ENCODE measurements at places on chromosomes 11 and 22. TPM values are rescaled to one million over a fixed set of nuclear protein-coding genes. Genes with fewer than 3 reads are reported as not detected.

Gene TSSK2
- total RNA-seq: not detected

GRCh38 chr11:123091506-123091905, 29.6 kb upstream of the HSPA8 start:
- no peak overlapping the region for H3K4me3 ChIP-seq
- H3K36me3 ChIP-seq: no peaks in the 10 kb centered on the region
- H3K4me1 ChIP-seq: no peaks in the 10 kb centered on the region
- H3K27me3 ChIP-seq: no peaks in the 10 kb centered on the region

DNA sequence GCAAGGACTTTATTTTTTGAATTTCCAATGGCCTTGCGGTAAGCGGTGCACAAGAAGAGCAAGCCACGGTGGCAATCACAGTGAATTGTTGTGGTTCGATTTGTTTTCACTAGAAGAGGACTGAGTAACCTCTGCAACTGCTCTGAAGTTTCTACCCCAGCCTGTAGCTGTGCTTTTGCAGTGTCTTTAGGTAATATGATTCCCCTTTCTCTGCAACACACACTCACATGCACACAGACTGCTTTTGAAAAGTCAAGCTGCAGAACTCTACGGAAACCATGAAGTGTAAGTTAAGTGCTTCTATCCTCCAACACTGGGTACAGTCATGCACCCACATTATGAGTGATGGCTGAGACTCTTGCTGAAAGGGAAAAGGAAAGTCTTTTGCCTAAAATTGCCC, 38.4 kb downstream of the CD44 start:
- no peaks in the 10 kb centered on the region for H3K27me3 ChIP-seq
- H3K4me3 ChIP-seq: no peak overlapping the region
- H3K36me3 ChIP-seq: no peaks in the 10 kb centered on the region
- H3K27ac ChIP-seq: no peak overlapping the region

DNA sequence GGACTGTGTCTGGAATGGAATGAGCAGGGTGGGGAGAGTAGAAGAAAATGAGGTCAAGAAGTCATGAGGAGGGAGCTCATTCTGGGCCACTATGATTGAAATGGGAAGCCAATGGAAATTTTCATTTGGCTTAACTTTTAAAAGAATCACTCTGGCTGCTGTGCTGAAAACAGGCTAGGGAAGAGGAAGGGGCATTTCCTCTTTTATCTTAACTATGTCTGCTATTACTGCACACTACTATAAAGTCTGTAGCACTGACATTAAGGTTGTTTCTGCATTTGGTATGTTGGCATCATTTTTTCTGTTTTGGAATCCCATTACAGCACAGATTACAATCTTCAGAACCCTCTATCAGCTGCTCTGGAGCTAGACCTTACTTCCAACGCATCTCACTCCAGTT, 8.2 kb downstream of the PATL1 start:
- no peak for DNase-seq
- no peak overlapping the region for H3K4me3 ChIP-seq
- H3K27ac ChIP-seq: no peak overlapping the region
- no peaks in the 10 kb centered on the region for H3K27me3 ChIP-seq

DNA sequence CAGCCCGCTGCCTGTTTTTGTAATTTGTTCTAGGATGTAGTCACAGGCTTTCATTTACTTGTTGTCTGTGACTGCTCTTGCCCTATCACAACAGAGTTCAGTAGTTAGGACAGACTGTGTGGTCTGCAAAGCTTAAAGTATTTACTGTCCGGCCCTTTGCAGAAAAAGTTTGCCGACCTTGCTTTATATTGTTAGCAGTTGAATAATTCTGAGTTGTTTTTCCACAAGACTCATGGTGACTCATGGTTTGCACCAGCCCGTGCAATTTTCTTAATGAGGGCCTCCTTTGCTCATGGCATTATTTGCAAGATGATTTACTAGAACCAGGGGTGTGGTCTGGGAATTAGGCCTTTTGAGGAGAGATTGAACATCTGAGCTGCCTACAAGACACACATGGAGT, 110.6 kb downstream of the SCN3B start:
- no peak for DNase-seq
- H3K36me3 ChIP-seq: no peaks in the 10 kb centered on the region
- peaks cover 11% of the 10 kb centered on the region for H3K4me1 ChIP-seq
- no peaks in the 10 kb centered on the region for H3K27me3 ChIP-seq

DNA sequence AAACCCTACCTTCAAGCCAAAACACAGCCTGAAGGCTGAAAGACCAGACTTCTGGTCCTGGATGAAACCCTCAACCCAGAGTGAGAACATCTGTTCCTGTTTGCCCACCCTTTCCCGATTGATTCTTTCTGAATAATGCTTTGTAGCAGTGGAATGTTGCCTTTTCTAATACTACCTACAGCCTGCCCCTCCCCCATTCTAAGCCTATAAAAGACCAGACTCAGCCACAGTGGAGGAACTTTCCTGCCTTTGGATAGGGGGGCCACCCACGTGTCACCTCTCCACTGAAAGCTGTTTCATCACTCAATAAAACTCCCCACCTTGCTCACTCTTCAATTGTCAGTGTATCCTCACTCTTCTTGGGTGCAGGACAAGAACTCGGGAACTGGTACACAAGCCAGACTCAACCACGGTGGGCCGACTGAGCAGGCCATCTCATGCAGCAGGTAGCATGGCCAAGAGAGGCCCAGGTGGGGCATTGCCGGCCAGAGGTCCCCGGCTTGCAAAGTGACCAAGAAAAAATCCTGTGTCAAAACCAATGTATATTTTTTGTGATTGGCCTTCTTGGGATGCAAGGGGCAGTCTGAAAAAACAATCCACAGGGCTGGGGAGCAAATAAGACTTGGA, 6.6 kb upstream of the APOL6 start:
- no peak overlapping the region for H3K27ac ChIP-seq
- no peaks in the 10 kb centered on the region for H3K27me3 ChIP-seq
- DNase-seq: no peak
- no peaks in the 10 kb centered on the region for H3K36me3 ChIP-seq
- H3K4me1 ChIP-seq: no peaks in the 10 kb centered on the region
- H3K4me3 ChIP-seq: no peak overlapping the region

DNA sequence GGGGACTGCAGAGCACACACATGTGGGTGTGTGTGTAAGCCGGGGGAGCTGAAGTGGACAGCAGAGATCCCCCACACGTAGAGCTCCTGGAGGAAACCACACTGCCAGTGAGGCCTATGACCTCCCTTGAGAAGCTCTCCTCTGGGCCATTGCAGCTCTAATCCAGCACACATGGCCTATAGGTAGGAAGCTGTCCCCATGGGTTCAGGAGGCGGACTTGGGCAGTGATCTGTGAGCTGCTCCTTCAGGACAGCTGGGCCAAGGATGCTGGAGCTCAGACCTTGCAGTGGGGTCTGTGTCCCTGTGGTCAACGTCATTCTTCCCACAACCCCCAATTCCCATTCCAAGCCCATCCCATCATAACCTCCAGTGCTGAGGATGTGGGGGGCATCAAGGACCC, 29.8 kb downstream of the IGLL5 start:
- no peak overlapping the region for H3K27ac ChIP-seq
- H3K27me3 ChIP-seq: no peaks in the 10 kb centered on the region
- H3K36me3 ChIP-seq: no peaks in the 10 kb centered on the region
- no peak overlapping the region for H3K4me3 ChIP-seq

DNA sequence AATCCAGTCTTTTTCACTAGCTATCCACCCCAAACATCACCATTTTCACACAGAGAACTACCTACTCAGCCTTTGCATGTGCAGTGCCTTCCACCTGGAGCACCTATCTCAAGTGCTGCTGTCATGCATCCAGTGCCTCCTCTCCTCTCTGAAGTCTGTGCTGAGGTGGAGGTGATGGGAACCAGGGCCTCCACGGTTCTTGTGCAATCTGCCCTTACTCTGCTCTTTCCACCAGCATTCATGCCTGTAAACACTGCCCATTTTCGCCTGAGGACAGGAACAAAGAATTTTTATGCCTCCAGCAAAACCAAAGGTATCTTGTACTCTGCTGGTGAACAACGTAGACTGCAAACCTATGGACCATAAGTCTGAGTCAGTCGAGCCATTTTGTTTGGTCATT, 27.0 kb downstream of the PITPNB start:
- DNase-seq: no peak
- H3K36me3 ChIP-seq: peaks cover 50% of the 10 kb centered on the region
- no peaks in the 10 kb centered on the region for H3K4me1 ChIP-seq

DNA sequence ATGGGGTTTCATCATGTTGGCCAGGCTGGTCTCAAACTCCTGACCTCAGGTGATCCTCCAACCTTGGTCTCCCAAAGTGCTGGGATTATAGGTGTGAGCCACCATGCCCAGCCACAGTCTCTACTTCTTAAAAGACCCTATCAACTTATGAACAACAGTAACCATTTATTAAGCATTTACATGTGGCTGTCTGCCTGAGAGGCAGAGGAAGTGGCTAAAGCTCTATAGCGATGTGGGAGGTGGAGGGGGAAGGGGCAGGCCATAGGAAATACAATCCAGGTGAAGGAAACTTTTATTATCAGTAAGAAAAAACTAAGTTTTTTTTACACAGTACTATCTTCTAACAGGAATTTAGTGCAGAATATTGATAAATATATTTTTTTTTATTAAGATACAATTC, 87.8 kb upstream of the PHOX2A start:
- H3K36me3 ChIP-seq: no peaks in the 10 kb centered on the region
- no peak overlapping the region for H3K4me3 ChIP-seq
- no peaks in the 10 kb centered on the region for H3K4me1 ChIP-seq
- no peaks in the 10 kb centered on the region for H3K27me3 ChIP-seq
- H3K27ac ChIP-seq: no peak overlapping the region

DNA sequence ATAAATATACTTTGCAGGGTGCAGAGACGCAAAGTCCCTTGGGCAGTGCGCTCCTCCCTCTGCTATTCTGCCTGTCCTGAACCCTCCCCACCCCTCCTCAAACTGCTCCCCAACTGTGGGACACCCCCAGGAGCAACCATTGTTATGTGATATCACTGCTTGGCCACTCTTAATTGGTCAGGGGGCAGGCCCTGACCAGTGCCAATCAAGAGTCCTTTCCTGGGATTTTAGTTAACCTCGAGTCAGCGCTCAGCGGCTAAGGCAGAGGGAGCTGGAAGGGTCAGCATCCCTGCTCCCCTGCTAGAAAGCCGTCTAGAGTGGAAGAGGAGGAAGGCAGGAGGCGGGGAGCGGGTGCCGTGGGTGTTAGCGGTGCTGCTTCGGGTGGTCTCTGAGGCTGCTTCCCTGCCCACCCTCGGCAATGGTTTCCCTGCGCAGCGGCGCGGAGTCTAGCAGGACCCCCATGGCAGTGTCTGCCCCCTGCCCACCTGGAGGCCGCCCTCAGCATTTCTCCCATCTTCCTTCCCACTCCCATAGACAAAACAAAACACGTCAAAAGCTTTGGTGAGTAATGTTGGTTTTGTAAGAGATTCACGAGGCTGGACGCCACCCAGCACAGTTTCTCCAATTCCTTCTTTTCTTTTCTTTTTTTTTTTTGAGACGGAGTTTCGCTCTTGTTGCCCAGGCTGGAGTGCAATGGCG, 38.4 kb upstream of the A4GALT start:
- no peak for DNase-seq
- no peaks in the 10 kb centered on the region for H3K27me3 ChIP-seq
- H3K27ac ChIP-seq: no peak overlapping the region
- H3K4me1 ChIP-seq: no peaks in the 10 kb centered on the region
- no peak overlapping the region for H3K4me3 ChIP-seq

GRCh38 chr22:37561212-37562048, 1.1 kb downstream of the CDC42EP1 start:
- peak overlapping the region; percentile 97 for H3K27ac ChIP-seq
- peak overlapping the region; percentile 65 for H3K4me3 ChIP-seq
- H3K36me3 ChIP-seq: peaks cover 5% of the 10 kb centered on the region
- peak; percentile 96 for DNase-seq
- no peaks in the 10 kb centered on the region for H3K27me3 ChIP-seq
